Esophagus mucosa (tissue), 1 donor: ENCODE measurements at places on chromosomes 4 and X.
A peak's percentile ranks its signal among the peaks of the same experiment; 100 is the strongest.

DNA sequence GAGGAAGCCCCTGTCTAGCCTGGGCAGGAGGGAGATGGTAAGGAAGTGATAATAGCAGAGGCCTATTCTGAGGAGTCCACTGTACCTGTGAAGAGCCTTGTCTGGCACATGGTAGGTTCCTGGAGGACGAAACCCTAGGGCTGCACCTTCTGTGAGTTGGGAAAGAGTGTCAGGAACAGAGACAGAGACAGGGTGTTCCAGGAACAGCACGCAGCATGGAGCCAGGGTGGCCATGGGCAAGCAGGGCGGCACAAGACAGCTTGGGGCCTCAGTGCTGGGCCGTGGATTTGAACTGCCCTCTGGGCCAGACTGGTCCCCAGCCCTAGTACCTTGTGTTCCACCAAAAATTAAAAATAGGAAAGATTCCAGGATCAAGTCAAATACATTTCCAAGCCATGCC lies 272.5 kb downstream of the EVC2 start:
- ATAC-seq, result no peak

DNA sequence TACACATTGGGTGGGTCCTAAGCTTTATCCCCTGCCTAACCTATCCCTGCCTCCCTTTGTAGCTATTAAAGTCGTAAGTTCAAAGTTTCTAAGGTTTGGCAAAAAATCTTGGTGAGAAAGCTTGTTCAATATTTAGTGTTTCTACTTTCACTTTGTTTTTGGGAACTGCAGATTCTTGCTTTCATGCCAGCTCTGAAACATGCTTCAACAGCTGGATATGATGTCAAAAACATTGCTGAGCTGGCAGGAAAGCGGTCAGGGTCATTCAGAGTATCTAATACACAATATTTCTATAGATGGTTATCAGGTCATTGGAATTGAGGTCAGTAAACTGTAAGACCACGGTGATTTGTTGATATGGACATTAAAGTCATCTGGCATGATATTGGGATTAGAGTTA lies 19.7 kb downstream of the CENPI start:
- no peak for ATAC-seq

GRCh38 chr4:15653864-15654592 lies 1.1 kb downstream of the FBXL5 start:
- ATAC-seq, result no peak

DNA sequence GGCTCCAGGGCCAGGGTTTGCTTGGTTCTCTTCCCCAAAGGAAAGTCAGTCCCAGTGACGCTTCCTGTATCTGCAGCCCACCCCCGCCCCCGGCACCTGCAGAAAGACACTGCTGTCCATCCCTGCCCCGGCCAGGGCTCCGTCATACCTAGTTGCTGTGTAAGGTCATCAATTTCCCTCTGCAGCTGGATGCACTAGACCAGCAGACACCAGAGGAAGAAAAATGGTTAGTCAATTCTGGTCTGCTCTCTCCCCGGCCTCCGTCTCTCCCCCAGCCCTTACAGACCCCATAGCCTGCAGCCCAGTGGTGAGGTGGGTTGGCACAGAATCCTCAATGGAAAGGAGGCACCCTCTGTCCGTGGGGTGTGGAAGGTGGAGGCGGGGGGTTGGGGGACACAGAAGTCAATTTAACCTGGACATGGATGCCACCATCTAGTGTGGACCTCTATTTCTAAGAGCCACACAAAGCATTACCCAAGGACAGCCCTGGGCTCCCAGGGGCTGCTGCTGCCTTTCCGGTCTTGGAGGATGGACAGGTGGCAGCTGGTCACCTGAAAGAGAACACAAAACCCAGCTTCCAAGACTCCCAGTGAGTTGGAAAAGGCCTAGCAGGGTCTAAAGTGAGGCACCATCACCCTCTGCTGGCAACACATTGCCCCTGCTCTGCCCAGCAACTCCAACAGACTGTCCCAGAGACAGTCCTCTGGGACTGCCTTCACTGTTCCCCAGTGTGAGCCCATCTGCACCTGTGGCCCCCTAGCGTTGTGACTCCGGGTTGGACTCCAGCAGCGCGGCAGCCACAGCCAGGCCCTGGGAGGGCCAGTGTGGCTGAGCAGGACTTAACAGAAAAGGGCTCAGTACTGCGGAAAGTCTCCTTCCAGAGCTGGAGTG lies 40.2 kb upstream of the NHSL2 start:
- peak; percentile 29 for ATAC-seq

DNA sequence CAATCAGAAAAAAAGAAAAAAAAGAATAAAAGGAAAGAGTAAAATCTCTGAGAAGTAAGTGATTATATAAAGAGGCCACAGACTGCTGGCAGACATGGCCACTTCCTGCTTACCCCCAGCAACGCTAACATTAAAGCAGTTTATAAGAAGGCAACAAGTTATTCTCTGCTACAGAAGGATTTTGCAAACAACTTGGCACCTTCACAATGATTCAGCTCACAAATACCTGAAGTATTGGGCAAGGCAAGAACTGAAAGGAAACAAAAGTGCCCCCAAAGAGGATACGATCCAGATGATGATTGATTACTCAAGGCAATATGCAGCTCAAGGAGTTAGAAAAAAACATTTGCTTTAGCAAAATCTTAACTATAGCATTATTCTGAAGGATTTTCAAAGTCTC lies 718.8 kb downstream of the KLHL13 start:
- ATAC-seq, result no peak

DNA sequence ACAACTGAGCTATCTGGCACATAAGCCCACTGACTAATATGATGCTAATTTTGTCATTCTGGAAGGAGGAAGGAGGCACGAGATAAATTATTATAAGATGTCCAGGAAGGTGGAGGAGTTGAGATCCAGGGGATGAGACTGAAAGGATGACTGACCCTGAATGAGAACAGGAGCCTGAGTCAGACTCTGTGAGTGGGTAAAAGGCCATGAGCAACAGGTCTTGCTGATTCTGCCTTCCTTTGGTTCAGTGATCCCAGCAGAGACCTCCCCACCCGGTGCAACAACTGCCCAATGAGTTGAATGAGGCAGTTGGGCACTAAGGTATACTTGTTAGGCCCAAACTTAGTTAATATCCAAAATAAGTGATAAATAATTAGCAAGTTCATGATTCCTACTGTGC lies 238.1 kb upstream of the GPC4 start:
- ATAC-seq, result no peak

DNA sequence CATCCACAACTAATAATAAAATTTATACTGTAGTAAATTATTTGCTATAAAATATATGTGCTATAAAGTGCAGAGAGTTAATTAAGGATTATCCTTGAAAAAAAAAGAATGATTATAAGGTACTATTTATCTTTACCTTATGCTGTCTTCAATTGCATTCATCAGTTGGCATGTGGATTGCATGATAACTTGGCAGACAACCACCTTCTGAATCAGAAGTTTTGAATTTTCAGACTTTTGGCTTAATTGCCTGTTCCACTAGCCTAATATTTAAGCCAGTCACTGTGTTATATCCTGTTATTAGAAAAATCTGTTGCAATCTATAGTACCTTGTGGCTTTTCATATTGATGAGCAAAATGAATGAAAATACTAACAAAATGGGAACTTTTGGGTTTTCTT lies 1040.3 kb upstream of the PCDH10 start:
- ATAC-seq, result no peak

- peak; percentile 64 for ATAC-seq
These were observed 58.5 kb downstream of the ARHGAP10 start for GRCh38 chr4:147790412-147790811.

GRCh38 chr4:177033632-177034031 lies 240.9 kb upstream of the VEGFC start:
- ATAC-seq, result no peak

DNA sequence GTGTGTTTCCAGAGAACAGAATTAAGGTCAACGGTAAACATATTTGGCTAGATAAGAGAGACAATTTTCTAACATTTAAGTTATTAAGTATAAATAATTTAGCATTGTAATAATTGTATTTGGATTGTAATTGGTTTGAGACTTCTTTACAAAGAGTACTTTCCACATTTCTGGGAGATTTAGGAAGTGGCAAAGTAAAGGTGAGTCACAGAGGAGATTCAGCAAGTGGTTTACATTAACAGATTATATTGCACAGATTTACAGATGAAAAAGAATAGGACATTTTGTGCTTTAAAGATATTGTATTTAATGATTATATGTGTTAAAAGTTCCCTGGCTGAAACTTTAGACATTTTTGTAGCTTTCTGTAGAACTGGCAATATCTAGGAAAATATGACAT lies 584.4 kb upstream of the AADAT start:
- ATAC-seq, result no peak

DNA sequence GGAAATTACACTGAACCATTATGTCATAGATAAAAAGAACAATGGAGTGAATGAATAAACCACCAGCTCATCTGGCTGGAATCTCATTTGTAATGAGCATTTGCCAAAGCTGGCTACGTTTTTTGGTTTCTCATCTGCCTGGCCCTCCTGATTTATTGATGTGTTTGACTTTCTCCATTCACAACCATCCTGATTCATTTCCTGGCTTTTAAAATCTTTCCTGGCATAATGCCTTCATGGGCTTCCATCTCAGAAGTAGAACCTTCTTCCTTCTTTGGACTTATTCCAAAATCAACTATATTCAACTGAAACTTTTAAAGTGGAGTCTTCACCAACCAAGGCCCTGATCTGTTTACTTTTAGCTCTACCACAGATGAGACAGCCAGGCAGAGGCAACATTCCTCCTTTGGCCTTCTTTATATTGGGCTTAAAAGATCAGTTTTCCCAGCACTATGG lies 36.0 kb upstream of the ARSJ start:
- peak; percentile 84 for ATAC-seq

GRCh38 chr4:74624351-74625151 lies 169.8 kb downstream of the BTC start:
- peak; percentile 75 for ATAC-seq

DNA sequence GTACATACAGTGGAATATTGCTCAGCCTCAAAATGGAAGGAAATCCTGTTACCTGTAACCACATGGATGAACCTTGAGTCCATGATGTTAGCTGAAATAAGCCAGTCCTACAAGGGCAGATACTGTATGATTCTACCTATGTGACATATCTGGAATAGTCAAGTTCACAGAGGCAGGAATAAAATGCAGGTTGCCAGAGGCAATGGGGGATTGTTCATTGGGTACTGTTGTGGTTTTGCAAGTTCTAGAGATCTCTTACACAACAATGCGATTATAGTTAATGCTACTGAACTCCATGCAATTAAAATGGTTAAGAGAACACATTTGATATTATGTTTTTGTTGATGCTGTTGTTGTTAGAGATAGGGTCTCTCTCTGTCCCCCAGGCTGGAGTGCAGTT lies 74.6 kb downstream of the SHROOM2 start:
- ATAC-seq, result peak; percentile 44

- no peak for ATAC-seq
These were observed 76.7 kb upstream of the FAM9C start for GRCh38 chrX:13121020-13121555.

GRCh38 chrX:98299785-98300184 lies 1416.1 kb downstream of the RPA4 start:
- no peak for ATAC-seq

DNA sequence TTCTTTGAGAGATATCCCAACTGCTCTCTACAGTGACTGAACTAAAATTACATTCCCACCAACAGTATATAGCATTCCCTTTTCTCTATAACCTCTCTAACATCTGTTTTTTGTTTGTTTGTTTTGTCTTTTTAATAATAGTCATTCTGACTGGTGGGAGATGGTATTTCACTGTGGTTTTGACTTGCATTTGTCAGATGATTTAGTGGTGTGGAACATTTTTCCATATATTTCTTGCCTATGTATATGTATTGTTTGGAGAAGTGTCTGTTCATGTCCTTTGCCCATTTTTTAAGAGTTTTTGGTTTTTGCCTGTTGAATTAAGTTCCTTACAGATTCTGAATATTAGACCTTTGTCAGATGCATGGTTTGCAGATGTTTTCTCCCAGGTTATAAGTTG lies 9.0 kb downstream of the USO1 start:
- no peak for ATAC-seq

DNA sequence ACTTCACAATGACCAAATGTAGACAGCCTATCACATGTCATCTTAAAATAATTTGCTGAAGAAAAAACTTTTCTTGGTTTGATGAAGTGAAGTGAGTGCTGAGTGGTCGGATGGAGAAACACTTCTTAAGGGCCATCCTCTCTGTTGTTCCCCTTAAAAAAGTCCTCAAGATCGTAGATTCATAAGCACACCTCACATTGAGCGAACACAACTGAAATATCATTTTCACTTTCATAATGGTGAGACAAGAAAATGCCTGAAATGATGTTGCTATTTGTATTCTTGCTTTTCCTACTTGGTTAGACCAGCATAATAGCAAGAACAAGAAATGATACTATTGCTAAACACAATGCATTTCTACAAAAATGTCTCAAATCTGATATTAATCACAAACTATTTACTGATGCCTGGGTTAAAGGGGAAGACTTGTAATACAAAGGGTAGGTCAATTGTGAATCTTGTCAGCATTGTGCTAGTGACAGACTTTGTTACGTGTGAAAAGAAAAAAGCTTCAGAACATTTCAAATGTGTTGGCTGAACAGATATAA lies 305.6 kb upstream of the NR3C2 start:
- no peak for ATAC-seq

- ATAC-seq, result peak; percentile 75
These were observed at the start of gene DNASE1L1 for GRCh38 chrX:154409222-154409871. DNASE1L1 (minus strand) TSS chrX:154409254; CDS start chrX:154405568, 3,686 bp downstream.

DNA sequence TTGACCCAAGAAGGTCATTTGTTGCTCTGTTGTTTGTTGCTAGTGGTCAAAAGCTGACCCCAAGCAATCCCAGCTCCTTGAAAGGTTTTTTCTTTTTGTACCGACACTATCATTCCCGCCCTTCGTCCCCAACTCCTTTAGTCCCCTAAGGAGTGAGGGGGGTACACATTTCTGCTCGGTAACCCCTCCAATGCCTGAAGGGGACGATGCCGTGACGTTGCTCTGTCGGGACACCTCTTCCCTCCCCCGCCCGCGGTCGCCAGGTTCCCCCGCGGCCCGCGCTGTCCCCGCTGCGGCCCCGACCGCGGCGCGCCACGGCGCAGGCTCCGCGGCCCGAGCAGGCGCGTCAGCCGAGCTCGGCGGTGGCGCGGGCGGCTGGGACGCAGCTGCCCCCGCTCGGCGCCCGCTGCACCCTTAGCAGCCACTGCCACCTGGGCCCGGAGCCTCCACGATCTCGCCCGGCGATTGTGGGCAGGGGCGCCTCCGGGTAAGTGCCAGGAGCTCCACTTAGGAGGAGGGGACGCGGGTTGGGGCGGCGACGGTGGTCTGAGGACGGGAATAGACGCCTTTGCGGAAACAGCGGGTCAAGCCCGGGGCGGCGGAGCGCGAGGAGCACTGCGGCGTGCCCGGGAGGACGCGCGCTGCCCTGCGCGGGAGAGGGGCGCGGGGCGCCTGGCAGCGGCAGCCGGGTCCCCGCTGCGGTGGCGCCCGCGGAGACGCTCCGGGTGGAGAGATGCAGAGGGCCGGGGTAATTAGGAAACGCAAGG lies at the start of gene GLRB:
GLRB (plus strand) TSS at position 340 of the 767 bp plus-strand sequence. CDS start 1,875 bp downstream, outside the sequence.
- ATAC-seq, result no peak
